ENCODE measurements at places on chromosomes 2 and 18.
A peak's percentile ranks its signal among the peaks of the same experiment; 100 is the strongest.

GRCh38 chr2:158773121-158773520, 22.0 kb upstream of the DAPL1 start:
- DNase-seq, result no peak

GRCh38 chr2:127233710-127234109, 13.6 kb upstream of the CYP27C1 start:
- DNase-seq, result no peak

GRCh38 chr2:11357428-11357972, 13.1 kb upstream of the ROCK2 start:
- DNase-seq, result peak; percentile 46

GRCh38 chr2:76584474-76584873, 873.8 kb upstream of the GCFC2 start:
- no peak for DNase-seq

DNA sequence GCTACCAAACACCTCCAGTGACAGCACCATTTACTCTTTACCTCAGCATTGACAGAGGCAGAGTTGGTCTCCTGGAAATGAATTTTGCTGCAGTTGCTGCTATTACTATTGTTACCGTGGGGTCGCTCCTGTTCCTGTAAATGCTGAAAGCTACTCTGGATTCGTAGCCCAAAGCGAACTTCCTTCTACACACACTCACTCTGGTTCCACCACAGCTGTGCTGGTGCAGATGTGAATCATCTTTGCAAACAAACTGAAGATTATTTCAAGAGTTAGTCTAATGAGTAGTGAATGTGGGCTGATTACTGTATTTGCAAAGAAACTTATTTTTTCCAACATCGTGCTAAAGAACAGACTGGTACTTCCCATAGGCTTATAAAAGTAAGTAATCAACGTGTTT, 304.0 kb downstream of the LPIN1 start:
- DNase-seq, result peak; percentile 52

DNA sequence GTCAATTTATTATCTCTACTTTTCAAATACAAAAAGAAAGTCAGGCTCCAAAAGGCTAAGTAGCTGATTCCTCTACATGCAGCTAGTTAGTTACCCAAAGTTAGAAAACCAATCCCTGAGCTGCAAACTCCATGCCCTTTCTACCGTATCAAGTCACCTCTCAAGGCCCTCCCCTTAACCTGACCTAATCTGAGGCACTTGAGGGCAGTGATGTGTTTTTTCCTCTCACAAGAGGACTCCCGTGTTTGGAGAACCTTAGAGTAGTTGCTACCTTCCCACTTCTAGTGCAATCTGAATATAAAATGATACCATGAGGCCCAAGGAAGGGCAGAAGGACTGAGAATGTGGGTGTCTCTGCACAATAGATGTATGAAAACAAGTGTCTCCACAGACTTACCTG, 907.9 kb upstream of the CELF4 start:
- DNase-seq, result no peak

DNA sequence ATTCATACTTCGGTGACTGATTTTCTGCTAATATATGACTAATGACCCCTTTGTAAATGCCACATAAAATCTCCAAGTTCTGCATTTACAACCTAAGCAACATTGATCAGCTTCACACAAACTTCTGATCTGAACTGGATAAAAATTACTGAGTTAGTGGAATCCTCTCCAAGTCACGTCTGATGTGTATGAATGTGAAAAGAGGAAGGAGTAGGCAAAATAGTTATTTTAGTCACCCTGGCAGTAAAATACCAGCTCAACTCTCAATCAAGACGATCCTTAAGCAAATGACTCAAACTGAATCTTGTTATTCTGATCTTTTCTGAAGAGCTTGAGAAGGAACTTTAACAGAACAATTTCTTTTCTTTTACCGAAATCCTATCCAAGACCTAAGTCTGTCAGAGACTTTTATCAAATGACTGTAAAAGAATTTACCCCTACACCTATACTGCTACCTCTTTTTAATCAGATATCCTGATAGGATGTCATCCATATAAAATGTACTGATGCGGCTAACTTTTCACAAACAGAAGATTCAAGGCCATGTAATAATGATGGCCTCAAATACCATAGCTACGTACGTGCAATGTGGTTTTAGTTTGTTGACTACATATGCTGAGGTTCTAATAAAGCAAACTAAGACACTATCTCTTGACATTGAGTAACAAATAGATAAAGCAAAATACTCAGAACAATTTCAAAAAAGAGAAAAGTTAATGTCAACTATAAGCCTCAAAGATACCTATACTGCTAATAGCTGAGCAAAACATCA, 23.7 kb downstream of the CUL3 start:
- DNase-seq, result no peak

DNA sequence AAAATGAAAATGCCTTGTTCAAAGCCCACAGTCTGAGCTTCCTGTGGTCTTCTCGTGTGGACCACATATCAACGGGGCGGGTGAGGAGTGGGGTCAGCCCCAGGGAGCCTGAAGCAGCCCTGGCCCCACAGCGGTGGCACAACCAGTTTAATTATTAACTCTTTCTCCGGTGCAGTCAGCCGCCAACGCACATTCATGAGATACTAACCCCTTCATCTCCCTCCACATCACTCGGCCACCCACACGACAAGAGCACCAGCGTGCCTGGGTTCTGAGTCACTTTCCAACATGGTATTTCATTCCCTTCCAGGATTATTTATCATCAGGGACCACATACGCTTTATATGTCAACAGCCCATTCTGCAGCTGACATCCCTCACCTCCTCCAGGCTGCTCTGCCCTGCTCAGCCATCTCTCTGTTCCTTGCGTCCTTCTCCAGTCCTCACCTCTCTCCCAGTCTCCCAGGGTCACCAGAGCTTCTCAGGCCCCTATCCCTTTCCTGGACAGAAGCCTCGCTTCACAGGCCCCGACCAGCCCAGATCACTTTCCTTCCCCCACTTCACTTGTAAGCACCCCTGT, 48.0 kb upstream of the ID2 start:
- DNase-seq, result no peak

DNA sequence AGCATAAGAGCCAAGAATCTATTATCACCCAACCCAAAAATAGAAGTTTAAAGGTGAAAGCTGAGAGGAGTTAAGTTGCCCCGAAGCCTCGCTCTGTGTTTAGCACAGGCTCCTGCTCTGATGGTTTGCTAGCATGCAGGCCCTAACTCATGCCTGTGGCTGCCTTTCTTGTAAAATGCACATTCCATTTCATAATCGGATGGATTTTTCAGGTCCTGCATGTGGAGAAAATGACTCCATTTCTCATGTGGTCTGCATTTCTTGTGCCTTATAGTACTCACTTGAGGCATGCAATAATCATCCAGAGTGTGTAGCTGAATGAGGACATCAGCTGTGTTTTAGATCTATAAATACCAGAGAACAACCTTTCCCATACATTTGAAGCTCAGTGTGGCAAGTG, 381.8 kb downstream of the CPS1 start:
- no peak for DNase-seq

DNA sequence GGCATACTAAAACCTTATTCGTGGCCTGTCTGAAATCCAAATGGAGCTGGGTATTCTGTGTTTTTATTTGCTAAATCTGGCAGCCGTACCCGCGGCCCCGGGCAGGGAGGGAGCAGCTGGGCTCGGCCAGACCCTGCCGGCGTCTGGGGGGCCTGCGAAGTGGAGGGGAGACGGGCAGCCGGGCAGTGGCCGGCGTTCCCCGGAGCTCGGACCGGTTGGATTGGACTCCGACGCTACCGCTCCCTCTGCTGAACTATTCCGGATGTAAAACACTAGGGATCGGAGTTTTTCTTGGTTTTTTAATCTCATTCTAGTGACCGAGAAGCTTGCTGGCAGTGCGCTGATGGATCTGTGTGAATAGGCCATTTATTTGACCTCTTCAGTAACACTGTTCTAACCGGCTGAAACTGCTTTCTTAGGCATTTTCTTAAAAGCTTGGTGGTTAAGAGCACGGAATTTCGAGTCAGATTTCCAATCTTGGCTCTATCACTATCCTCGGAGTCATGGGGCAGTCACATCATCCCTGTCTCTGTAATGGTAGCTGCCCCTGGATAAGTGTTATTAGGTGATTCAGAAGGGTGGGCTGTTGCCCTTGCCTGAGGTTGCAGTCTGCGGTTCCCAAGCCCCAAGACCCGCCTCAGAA, 694 bp downstream of the UNC50 start:
- peak; percentile 67 for DNase-seq

GRCh38 chr18:78998371-78999071, 18.9 kb downstream of the SALL3 start:
- DNase-seq, result no peak

DNA sequence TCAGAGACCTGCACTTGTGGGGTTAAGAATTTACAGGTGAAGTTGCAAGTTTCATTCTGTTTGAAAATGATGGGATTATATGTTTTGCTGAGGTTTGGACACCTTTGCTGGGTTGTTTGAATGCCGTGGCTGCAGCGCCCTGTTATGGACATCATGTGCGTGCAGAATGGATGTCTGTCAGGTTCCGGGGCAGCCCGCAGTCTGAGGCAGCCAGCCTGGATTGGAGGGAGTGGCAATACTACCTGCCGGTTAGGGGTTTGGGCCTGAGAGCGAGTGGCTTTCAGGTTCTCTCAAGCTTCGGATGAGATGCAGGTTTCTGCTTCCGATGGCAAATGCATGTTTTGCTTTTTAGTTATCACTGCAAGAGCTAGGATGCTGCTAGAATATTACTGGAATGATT, 1.1 kb downstream of the CASP8 start:
- no peak for DNase-seq

- peak; percentile 92 for DNase-seq
Observed at GRCh38 chr2:121529439-121530211, 1.1 kb upstream of the RNU4ATAC start.

DNA sequence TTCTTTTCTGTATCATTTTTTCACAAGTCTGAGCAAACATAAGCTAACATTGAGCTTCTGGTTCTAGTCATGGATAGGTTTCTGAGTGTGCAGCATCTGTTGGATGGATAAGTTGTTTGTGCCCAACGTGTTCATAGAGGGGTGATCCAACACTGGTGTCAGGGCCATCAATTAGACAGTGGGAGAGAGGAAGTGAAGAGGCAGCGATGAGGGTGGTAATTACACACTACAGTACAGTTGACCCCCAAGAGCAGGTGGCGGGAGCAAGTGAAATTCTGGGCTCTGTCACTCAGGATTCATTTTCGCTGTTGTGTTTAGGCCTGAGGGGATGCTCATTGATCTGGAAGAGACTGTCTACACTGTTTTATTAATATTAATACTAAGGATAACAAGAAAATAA, 180.0 kb upstream of the CXCR4 start:
- DNase-seq, result no peak

DNA sequence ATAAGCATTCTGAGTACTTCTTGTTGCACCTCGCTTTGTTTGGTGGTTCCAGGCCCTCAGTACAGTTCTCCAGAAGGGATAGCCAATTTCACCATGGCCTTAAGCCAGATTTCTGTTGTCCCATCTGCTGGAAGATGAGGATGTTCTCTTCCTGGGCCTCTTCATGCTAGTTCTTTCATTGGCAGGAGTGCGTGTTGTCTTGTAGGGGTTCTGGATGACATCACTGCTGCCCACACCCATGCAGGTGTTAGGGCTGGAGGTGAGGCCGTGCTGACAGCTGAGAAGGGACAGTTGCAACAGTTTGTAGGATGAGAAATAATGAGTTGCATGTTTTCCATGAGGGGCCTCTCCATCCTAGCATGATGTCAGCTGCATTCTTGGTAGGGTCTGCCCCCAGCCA, 142.9 kb downstream of the LDLRAD4 start:
- no peak for DNase-seq

DNA sequence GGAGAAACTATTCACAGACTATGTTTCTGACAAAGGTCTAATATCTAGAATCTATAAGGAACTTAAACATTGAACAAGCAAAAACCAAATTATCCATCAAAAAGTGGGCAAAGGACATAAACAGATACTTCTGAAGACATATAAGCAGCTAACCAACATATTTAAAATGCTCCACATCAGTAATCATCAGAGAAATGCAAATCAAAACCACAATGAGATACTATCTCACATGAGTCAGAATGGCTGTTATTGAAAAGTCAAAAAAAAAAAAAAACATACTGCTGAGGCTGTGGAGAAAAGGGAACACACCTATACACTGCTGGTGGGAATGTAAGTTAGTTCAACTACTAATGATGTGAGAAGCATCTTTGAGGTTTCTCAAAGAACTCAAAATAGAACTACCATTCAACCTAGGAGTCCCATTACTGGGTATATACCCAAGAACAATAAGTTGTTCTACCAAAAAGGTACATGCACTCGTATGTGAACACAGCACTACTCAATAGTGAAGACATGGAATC, 220.4 kb upstream of the TFPI start:
- no peak for DNase-seq

DNA sequence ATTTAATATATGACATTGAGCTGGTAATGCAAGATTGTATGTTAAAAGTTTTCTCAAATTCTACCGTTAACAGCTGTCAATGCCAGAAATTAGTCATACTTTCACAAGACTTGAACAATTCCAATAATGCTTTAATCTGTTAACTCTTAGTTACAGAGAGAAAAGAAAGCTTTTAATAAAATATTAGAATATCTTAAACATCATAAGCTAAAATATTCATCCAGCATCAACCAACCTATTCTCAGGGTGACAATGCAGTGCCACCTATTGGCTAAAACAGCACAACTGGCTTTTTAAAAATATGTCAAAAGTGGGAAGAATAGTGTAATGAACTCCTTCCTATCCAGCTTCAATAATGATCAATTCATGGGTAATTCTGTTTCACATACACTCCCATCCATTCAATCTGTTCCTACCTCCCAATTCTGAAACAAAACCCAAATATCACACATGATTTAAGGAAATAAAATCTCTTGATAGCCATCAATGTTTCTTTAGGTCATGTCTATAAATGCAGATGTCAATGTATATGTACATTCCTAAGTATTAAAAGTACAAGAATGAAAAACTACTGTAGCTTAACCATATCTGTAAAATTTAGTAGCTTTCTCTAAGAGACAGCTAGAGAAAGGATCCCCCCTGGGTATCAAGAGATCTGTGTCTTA, 79.8 kb upstream of the CCDC141 start:
- peak; percentile 37 for DNase-seq

GRCh38 chr2:189297446-189297845, 117.9 kb upstream of the COL5A2 start:
- DNase-seq, result no peak

DNA sequence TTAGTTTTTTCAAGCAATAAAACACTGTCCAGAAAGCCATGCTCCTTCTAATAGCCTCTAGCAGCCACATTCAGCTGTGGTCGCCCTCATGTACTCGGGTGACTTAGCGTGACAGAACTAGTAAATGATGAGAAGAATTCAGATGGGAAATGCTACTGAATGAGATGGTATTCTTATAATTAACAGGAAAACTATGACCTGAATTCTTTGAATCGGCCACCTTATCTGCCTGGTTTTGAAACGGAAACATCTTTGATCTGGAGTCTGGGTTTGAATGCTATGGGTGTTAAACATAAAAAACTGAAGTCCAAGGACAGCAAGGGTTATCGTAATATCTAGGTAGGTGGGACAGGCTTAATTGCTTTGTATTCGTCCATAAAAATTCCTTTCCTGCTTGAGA, 138.8 kb upstream of the DNMT3A start:
- no peak for DNase-seq

GRCh38 chr18:37694516-37694915, 128.9 kb upstream of the CELF4 start:
- DNase-seq, result no peak

GRCh38 chr18:12034241-12035100, 53.2 kb downstream of the IMPA2 start:
- DNase-seq, result no peak
